ENCODE measurements at places on chromosomes 4 and X.

- no peak for DNase-seq
Measured at GRCh38 chrX:154063234-154063633, 34.3 kb downstream of the MECP2 start.

- no peak for DNase-seq
Measured at GRCh38 chr4:1416948-1417260, 10.7 kb upstream of the NKX1-1 start.

- DNase-seq: no peak
Measured at GRCh38 chrX:44183329-44183728, 160.1 kb downstream of the EFHC2 start.

- DNase-seq: no peak
Measured at GRCh38 chr4:11549525-11549924, 120.8 kb upstream of the HS3ST1 start.

GRCh38 chr4:24973747-24974601 lies 56.8 kb downstream of the LGI2 start:
- DNase-seq: no peak

DNA sequence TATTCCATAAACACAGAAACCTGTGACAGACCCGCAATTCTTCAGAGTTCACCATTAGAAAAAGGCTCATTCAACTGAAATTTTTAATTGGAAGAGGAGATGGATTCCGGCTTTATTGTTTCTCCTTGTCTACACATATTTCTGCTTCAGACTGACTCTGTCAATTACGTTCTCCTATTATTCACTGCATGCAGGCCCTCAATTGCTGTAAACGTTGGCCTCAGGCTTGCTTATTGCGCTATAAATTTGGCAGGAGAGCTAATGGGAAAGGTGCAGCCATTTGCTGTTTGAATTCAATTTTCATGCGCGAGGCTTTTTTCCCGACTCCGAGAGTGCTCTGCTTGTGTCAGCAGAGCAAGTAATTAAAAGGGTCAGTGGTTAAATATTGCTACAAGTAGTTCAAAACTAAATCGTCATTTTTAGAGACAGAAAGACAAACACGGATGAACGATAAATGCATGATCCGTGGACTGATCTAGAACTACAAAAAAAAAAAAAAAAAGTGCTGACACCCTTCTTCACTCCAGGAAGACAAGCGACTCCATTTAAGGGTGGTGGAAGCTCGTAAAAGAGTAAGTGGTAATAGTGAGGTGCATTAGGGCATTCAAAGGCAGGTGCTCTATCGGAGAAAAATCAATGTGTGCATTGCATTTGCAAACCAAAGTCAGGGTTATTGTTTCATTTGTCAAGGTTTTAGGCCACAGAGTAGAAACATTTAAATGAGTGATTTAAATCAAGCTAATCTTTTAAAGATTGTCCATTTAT lies 841.6 kb upstream of the FRG1 start:
- no peak for DNase-seq

DNA sequence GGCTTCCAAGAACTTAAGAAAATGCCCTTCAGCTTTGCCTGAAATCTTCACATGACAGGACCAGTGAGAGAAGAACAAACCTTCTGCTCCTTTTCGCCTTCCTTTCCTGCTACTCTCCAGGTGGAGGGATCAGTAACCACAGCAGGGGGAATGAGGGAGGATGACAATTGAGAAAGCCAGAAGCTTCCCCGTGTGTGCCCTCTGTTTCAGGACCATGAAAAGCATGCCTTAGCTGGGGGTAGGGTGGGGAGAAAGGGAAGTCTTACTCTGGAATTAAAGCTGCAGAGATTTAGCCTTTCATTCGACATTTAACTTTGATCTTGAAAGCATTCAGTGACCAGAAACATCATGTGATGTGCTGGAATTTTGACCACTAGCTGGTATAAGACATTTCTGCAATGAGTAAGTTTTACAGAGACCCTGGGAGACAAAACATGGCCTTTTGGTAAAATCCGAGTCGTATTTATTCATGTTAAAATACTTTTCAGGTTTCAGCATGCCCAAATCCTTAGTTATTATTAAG lies 10.6 kb upstream of the PUDP start:
- DNase-seq: no peak

- no peak for DNase-seq
Measured at GRCh38 chr4:184375027-184375426, 99.3 kb downstream of the IRF2 start.

- DNase-seq: peak; percentile 33
Measured at GRCh38 chr4:83535520-83536361, at the start of gene GPAT3. TSS of gene GPAT3 (plus strand) at chr4:83536108. CDS start at chr4:83536623, 515 bp downstream.

DNA sequence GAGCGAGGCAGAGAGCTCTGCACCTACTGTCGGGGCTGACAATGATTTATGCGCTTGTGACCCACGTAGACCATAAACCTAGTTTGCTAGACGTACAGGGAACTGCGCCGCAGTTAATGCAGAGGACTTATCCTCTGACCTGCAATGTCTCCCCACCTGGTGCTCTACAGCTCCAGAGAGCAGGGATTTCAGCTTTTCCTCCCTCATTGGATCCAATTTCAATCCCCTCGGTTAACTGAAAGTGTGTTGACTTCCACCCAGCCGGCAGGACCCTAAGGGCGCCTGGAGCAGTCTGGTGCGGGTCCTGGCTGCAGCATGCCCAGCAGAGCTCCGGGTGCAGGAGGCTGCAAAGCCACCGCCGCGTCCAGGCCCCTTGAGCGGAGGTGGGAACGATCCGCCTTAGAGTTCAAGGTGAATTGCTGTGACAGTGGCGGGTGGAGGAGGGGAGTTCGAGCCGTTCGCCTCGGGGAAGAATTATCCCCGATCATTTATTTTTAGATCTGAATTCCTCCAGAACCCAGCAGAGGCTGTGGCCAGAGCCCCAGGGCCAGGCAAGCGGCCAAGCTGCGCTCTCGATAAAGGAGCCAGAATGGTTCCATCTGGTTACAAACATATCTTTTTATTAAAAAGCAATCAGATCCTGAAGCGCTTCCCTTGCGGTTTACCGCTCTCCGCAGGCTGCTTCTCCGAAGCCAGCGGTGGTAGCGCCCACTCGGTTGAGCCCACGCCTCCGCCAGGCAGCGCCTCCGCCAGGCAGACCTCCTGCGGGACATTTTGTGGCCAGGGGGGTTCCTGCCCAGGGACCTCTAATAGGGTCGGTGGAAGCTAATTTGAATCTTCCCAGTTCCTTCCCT lies 66.0 kb downstream of the FBXO8 start:
- DNase-seq: no peak

GRCh38 chrX:15236146-15236545 lies 33.7 kb downstream of the ASB9 start:
- no peak for DNase-seq

- no peak for DNase-seq
Measured at GRCh38 chr4:184807797-184808712, 17.7 kb downstream of the ACSL1 start.

DNA sequence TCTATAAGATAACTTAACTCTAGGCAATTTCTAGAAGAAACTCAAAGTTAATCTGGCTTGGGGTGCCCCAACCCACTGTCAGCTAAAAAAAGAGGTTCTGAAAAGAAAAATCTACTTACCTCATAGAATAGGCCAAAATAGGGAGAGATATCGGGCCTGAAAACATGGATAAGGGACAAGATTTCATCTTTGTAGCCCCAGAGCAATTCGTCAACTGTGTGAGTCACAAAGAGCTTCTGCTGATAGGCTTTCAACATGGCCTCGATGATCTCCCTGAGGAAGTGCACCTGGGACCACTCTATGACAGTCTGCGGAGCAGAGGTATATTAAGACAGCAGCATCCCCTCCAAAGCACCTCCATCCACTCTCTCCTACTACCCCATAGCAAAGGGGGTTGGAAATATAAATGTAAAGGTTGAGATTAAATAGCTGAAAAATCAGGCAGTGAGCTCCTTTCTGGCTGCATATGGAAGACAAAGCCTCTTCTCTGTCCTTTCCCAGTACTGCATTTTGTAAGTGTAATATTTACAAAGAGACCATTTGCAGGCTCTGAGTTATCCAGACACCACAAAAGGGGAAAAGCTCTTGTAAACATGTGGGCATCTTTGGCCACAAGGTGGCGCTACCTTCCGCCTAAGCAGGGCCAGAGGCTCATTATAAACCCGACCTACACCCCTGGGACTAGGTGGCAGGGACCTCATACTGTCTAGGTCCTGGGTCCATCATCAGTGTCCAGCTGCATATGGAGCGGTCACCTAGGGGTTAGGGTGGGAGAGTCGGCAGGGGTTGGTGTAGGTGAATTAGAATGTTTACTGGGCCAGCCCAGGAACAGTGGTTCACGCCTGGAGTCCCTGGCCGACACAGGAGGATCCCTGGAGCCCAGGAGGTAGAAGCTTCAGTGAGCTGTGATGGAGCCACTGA lies 31.5 kb upstream of the NUP54 start:
- peak; percentile 74 for DNase-seq

GRCh38 chr4:127417885-127418535 lies 214.7 kb upstream of the INTU start:
- no peak for DNase-seq

- DNase-seq: no peak
Measured at GRCh38 chr4:139436122-139436521, 17.8 kb upstream of the RAB33B start.

Measured in stimulated activated CD8-positive, alpha-beta memory T cell treated with anti-CD3 and anti-CD28 coated beads, Interleukin-15, amount 100 ng/mL, for 24 hours (primary cell).